Activated CD4-positive, alpha-beta T cell treated with anti-CD3 and anti-CD28 coated beads, Interleukin-2, amount 50 U/mL, for 24 hours (primary cell): ENCODE measurements at places on chromosomes 2 and 18.

DNA sequence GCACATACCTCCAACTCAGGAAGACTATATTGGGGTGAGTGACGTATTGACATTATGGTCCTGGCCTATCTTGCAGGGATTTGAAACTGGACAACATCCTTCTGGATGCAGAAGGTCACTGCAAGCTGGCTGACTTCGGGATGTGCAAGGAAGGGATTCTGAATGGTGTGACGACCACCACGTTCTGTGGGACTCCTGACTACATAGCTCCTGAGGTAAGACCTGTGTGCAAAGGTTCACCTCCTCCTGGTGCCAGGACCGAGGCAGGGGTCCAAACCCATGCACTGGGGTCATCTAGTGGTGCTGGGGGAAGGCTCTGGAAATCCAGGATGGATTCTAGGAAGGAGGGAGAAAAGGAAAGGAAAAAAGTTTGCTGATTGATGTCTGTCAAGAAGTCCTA is 152.2 kb upstream of the EPAS1 start:
- no peak for DNase-seq

GRCh38 chr18:61910101-61910500 is 17.3 kb upstream of the RNF152 start:
- no peak for DNase-seq

- DNase-seq: no peak
Measured at GRCh38 chr2:220165401-220165800, 538.0 kb downstream of the SLC4A3 start.

DNA sequence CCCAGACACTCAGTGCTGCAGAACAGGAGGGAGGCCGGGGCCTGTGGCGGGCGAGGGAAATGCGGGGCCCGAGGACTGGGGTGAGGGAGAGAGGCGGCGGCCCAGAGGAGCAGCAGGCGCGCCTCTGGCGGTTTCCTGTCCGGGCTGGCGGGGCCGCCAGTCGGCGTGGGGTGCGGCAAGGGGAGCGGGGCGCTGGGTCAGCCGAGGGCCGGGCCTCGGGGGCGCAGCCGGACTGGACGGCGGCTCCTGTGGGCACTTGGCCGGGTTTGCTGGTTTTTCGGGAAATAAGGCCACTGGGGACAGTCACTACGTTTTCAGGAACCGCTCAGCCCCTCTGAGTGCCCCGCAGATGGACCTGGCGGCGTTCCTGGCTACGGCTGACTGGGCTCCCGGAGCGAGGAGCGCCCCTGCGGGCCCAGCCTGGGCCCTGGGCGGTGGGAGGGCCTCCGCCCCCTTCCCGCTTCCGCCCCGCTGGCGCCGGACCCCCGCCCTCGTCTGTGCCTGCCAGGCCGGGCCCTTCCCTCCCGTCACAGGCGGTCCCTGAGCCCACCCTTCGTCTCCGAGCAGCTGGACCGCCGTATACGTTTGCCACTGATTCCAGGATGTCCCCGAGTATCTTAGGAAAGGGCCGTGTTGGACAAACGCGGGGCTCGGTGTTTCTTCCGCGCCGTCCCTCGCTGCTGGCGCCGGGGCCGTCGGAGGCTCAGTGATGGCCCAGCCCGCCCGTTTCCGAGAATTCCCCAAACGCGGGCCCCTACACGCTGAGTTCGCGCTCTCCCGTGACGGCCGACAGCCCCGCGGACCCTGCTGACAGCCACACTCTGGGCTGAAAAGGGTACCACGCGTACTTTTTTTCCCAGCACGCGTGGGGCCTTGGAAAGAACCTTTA is 84.6 kb downstream of the FAM210A start:
- no peak for DNase-seq

- no peak for DNase-seq
Measured at GRCh38 chr2:23230885-23231284, 154.1 kb upstream of the KLHL29 start.

GRCh38 chr2:44895061-44895460 is 46.4 kb upstream of the SIX3 start:
- no peak for DNase-seq

GRCh38 chr2:95670167-95670566 is 78.4 kb downstream of the TRIM43 start:
- no peak for DNase-seq

DNA sequence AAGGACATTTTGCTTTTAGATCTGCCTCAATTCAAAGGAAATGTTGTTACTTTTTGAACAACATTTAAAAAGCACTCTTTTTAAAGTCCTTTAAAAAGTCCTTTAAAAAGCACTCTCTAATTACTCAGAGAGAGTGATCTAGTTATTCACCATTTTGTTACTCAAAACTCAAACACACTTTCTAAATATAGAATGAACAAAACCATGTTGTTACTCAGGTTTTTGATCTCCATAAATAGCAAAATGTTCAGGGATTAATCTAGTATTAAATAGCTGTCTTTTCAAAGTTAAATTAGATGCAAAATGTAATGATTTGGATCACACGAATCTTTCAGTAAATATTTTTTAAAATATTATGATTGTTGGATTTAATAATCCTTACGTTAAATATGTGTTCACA is 143.5 kb upstream of the BOD1L2 start:
- no peak for DNase-seq

DNA sequence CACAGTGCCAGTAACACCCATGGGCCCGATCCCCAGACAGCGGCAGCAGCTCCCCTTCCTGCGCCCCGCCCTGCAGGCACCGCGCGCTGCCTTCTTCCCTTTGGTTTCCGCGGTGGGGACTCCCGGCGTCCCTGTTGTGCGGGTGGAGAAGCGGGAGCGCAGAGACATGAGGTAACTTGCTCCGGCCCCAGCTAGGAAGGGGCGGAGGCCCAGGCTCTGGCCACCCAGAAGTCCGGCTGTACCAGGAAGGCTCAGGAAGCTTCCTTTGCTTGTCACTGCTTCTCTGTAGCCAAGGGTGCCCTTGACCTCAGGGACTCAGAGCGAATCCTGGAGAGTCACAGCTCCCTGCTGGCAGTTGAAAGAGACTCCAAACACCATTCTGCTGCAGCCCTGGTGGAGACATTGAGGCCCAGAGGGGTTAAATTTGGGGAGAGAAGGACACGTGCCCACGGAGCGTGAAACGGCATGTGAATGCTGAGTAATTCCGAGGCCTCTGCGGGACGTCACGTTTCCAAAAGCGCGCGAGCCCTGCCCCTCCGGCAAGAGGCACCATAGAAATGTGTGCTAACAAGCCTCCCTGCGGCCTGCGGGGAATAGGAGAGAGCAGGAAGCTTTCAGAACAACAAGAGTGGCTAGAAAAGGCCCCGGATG is 6.7 kb upstream of the ADCY3 start:
- DNase-seq: peak; percentile 34
